ENCODE measurements at places on chromosomes 6 and 20.

- no peak for DNase-seq
Observed at GRCh38 chr20:6471110-6471647, 296.3 kb upstream of the BMP2 start.

DNA sequence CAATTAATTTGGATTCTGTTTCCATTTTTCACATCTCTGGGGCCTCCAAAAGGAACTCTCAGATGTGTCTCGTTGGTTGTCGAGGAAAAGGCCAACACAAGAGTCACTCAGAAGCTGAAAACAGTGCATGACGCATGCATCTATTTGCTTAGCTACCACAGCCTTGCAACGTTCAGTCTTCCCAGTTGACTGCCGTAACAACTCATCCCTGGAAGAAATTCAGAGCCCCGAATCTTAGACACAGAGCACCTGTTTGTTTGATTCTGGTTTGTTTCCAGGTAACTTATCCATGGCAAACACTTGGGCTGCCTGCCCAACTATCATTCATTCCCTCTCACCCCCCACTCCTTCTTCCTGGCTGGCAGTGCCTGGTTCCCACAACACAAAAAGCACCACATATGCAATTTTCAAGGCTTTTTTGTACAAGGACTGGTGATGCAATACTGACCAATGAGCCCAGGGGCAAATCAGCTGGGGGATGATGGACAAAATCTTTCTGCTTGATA lies 60.5 kb downstream of the ZMYND8 start:
- no peak for DNase-seq

DNA sequence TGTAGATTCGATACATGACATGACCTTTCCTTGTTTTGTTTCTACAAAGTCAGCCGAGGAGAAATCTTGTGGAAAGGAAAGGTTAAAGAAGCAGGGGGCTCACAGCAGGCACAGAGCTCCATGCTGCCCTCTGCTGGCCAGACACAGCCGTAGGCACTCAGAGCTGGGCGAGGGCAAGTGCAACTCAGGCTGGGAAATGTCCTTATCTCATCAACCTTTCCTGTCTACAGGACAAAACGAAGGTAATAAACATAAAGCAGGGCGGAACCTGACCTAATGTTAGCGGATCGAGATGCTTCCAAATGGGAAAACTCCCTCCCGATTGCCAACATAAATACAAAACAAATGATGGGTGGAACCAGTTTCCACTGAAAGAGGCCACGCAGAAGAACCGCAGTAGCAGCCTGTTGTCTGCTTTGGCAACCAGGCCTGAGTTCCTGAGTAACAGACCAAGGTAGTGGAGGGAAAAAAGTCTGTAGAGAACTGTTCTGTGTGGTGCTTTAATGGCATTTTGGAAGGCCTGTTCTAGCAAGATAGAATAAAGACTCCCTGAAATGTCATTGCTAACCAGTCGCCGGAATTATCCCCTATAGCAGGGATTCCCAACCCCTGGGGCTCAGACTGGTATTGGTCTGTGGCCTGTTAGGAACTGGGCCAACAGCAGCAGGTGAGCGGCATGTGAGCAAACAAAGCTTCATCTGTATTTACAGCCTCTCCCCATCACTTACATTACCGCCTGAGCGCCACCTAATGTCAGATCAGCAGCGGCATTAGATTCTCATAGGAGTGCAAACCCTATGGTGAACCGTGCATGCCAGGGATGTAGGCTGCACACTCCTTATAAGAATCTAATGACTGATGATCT lies 85.2 kb downstream of the MBOAT1 start:
- peak; percentile 81 for DNase-seq

GRCh38 chr20:5040345-5040744 lies 39.0 kb upstream of the SLC23A2 start:
- DNase-seq = no peak

- no peak for DNase-seq
Observed at GRCh38 chr6:150144294-150144868, 1.5 kb downstream of the PPP1R14C start.

DNA sequence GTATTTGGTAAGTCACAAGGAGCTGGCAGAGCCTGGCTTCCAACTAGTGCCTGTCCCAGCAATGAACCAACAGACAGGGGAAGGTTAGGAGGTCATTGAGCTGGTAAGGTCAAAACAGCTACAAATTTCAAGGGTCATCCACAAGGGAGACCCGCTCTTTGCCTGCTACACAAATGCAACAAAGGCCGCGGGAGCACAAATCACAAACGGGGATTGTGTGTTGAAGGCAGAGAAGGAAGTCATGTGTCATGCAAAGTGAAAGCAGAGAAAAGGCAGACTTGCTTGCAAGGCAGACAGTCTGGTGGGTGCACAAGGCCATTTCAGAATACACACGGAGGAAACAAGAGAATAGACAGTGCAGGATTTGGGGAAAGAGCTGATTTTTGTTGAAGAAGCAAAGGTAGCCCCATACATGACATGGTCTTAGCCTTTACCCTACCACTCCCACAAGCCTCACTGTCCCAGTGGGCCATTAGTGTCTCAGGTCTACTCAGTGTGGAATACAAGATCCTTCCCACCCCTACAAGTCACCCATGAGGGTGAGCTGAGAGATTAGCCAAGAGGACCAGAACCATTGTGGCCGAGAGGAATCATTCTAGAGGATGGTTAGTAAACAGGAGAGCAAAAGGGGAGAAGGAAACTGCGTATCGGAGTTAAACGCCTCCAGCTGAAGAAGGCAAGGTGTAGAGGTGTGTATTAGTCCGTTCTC lies 18.1 kb upstream of the SAMHD1 start:
- no peak for DNase-seq

GRCh38 chr6:139987091-139987490 lies 612.6 kb upstream of the CITED2 start:
- no peak for DNase-seq

DNA sequence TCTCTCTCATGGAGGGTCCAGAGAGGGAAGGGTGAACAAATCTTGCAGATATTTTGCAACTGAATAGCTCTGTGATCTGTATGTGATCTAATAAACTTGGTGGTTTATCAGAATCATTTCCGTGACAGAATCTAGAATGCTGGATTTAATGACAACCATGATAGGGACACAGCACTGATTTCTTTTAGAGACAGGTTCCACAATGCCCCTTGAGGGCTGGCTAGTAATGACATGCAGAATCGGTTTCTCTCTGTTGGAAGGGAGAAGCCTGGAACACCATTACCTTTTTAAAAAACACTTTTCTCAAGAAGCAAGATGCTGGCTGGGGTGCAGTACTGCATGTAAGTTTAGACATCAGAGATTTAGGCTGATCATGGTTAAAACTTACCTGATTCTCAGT lies 313.4 kb downstream of the CDH26 start:
- peak; percentile 3 for DNase-seq

- DNase-seq = peak; percentile 74
Observed at GRCh38 chr6:12233693-12234571, 56.2 kb upstream of the EDN1 start.

DNA sequence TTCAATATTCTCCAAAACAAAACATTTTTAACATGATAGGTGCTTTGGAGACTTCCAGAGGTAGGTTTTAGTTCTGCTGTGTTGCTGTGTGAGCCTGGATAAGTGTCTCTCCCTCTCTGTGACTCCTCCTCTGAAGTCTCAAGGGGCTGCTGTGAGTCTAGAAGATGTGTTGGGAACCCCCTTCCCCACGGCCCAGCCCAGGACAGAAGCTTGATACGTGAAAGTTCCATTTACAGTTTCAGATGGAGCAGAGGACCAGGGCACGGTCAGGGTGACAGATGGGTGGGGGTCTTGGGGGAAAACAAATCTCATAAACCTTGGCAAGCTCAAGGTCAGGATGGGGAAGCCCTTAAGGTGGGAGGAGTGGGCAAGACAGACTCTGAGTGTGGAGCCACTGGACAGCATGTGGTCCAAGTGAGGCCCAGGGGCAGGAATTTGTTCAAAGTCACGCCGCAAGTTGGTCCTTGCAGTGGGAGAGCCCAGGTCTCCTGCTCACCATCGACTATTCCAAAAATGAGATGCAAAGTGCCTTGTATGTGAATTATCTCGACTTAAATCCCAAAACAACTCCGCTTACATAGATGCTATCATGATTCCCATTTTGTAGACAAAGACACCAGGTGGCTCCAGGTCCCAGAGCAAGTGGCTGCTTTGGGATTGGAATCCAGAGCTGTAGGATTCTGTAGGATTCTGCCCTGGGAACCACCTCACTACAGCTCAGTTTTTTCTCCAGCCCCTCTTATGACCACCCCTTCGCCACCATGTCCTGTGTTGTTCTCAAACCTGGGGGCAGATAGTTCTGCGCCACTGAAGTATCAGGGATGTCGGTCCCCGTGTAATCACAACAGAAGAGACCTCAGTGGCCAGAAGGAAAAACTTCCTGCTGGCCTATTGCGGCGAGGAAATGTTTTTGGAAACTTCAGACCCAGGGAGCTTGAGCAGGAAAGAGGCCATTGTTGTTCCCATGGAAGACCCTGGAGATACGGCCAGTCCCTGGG lies 1.9 kb downstream of the TGM2 start:
- DNase-seq = no peak

DNA sequence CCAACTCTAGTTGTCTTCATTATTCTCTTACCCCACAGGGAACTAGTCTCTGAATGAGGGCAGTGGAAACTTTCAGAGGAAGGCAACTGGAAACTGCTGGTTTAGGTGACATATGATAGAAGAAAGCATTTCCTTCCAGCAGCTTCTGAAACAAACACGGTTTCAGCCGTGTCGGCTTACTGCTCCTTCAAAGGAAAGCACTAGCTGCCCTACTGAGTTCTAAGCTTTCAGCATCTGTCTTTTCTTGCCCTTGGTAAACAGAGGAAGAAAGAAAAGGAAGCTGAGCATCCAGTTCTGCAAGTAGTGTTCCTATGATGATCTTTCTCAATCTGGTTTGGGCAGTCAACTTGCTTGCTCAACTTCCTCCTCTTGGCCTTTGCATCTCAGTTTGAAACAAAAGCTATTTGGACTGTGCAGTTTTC lies 117.5 kb upstream of the CEP85L start:
- peak; percentile 79 for DNase-seq

GRCh38 chr20:14412065-14412681 lies 74.8 kb upstream of the FLRT3 start:
- no peak for DNase-seq

Measured in Kasumi-1 (cell line).